ENCODE measurements at places on chromosomes 7 and 10. TPM values are rescaled to one million over a fixed set of nuclear protein-coding genes. Genes with fewer than 3 reads are reported as not detected.

GRCh38 chr7:71477441-71477840 lies 345.5 kb downstream of the GALNT17 start:
- no peaks in the 10 kb centered on the region for H3K27me3 ChIP-seq
- H3K4me1 ChIP-seq, result no peaks in the 10 kb centered on the region
- H3K36me3 ChIP-seq, result no peaks in the 10 kb centered on the region
- no peak for DNase-seq
- no peak overlapping the region for H3K4me3 ChIP-seq
- no peak overlapping the region for H3K27ac ChIP-seq

DNA sequence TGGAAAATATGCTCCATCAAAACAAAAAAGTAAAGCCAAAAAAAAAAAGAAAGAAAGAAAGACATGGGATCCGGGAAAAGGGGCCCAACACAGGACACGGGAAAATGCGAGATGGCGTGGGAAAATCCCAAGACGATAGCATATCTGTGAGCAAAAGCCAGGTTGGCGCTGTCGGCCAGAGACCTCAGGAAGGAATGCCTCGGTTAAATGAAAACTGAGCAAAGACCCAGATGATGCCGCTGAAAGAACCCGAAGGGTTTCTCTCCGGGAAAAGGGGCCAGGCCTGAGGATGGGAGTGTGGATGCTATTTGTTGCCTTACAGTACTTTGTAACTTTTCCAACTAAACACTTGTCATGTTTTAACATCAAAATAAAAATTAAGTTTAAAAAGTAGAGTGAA lies 49.5 kb upstream of the PPP2R2D start:
- H3K36me3 ChIP-seq, result no peaks in the 10 kb centered on the region
- H3K4me3 ChIP-seq, result no peak overlapping the region
- peaks cover 37% of the 10 kb centered on the region for H3K27me3 ChIP-seq
- no peak overlapping the region for H3K27ac ChIP-seq
- DNase-seq, result no peak

DNA sequence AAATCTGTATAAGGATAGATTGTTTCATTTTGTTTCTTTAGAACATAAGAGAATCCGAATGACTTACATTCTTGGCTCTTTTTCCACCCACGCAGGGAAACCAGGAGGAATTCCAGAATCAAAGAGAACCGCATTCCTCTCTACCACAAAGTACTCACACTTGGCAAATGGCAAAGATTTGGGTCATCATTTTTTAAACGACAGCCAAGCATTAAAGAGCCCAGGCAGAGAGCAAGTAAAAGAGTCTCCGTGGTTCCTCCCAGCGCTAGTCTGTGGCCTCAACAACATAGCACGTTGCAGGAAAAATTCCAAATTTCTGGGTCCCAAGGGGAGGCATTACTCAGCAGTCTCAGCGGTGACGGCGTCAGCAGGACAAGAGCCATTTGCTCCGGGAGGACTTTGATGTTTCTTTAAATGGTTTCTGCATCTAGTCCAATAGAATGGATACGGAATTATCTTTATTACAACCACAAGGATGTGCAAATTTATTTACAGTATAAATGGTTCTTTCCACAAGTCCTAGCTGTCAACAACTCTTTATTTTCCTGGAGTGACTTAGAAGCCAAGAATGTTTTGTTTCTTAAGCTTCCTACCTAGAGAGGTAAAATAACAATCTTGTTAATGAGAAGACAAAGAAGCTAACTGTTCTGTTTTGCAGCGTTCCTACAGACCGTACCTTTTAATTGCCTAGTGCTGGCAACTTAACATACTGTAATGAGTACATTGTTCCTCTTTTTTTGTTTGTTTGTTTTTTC lies 232.5 kb downstream of the SKIDA1 start:
- H3K27ac ChIP-seq, result peak overlapping the region; percentile 48
- peak; percentile 62 for DNase-seq
- H3K36me3 ChIP-seq, result no peaks in the 10 kb centered on the region
- peak overlapping the region; percentile 56 for H3K4me3 ChIP-seq

- no peak overlapping the region for H3K27ac ChIP-seq
- H3K27me3 ChIP-seq, result peaks cover 86% of the 10 kb centered on the region
- peaks cover 3% of the 10 kb centered on the region for H3K36me3 ChIP-seq
- no peaks in the 10 kb centered on the region for H3K4me1 ChIP-seq
These were observed 21.3 kb upstream of the ZNF467 start for GRCh38 chr7:149794661-149795060.

GRCh38 chr7:100582650-100583049 lies 3.3 kb downstream of the LRCH4 start:
- peaks cover 25% of the 10 kb centered on the region for H3K36me3 ChIP-seq
- H3K4me3 ChIP-seq, result no peak overlapping the region
- H3K4me1 ChIP-seq, result peaks cover 14% of the 10 kb centered on the region
- H3K27me3 ChIP-seq, result no peaks in the 10 kb centered on the region
- no peak overlapping the region for H3K27ac ChIP-seq

Gene AS3MT
- total RNA-seq, result 0.35 TPM

Gene NPTX2
- total RNA-seq, result not detected

DNA sequence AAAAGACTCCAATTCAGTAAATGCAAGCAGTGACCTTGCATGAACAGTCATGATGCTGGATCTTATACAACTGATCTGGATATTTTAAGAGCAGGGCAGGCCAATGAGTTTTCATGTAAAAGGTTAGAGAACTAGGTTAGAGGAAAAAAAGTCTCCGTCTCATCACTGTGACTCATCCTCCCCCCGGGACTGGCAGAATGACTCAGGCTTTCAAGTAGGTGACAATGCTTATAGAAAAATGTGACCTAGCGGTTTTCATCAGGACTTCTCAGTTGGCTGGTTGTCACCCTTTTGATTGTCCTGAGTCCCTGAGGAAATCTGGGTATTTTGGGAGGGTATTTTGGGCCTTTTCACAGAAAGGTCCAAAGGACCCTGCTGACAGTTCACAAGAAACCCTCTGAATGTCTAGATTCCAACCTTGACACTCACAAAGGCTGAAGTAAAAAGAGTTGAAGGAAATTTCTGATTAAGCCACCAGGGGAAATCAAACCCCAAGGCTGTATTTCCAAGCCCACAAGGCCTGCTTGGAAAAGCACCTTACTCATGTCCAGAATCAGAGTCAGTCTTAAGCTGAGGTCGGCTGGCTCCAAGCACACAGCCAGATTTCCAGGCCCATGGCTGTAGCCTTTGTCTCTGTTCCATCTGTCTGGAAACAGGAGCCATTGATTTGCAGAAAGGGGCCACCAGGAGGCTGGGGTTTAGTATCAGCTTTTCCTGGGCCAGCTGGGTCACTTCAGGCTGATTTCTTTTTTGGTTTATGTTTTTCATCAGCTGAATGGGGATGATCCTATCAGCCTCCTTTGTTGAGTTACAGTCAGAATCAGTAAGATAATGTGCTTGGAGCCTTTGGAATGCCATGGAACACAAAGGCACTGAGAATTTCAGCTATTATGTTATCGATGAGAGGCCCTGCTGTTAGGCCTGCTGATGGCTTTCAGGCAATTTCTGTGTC lies 226.4 kb upstream of the HABP2 start:
- H3K27ac ChIP-seq, result no peak overlapping the region
- no peak overlapping the region for H3K4me3 ChIP-seq
- H3K36me3 ChIP-seq, result no peaks in the 10 kb centered on the region
- DNase-seq, result peak; percentile 34
- H3K4me1 ChIP-seq, result no peaks in the 10 kb centered on the region

- no peak for DNase-seq
- H3K4me1 ChIP-seq, result no peaks in the 10 kb centered on the region
- no peaks in the 10 kb centered on the region for H3K27me3 ChIP-seq
These were observed 26.0 kb downstream of the GSDME start for GRCh38 chr7:24731313-24731712.

- no peak overlapping the region for H3K27ac ChIP-seq
- H3K4me3 ChIP-seq, result no peak overlapping the region
- H3K27me3 ChIP-seq, result peaks cover 2% of the 10 kb centered on the region
- H3K36me3 ChIP-seq, result peaks cover 14% of the 10 kb centered on the region
- no peak for DNase-seq
- no peaks in the 10 kb centered on the region for H3K4me1 ChIP-seq
These were observed 8.9 kb upstream of the ZNF777 start for GRCh38 chr7:149469806-149470205.

- H3K27me3 ChIP-seq, result no peaks in the 10 kb centered on the region
- no peaks in the 10 kb centered on the region for H3K36me3 ChIP-seq
- no peak overlapping the region for H3K4me3 ChIP-seq
- H3K27ac ChIP-seq, result no peak overlapping the region
These were observed 18.0 kb upstream of the FGL2 start for GRCh38 chr7:77217474-77218185.

GRCh38 chr7:52017802-52018679 lies 701.4 kb upstream of the COBL start:
- no peak overlapping the region for H3K27ac ChIP-seq
- H3K4me3 ChIP-seq, result peak overlapping the region; percentile 42
- no peaks in the 10 kb centered on the region for H3K4me1 ChIP-seq
- DNase-seq, result peak; percentile 69
- no peaks in the 10 kb centered on the region for H3K36me3 ChIP-seq
- H3K27me3 ChIP-seq, result no peaks in the 10 kb centered on the region

DNA sequence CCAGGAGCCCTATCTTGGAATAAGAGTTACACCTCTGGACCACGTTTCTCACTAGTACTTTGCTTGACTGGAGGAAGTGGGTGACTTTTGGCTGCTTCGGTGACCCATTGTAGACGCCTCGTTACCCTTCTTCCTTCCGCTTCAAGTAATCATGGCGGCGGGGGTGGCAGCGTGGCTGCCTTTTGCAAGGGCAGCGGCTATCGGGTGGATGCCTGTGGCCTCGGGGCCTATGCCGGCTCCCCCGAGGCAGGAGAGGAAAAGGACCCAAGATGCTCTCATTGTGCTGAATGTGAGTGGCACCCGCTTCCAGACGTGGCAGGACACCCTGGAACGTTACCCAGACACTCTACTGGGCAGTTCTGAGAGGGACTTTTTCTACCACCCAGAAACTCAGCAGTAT lies 1.5 kb downstream of the KCND2 start:
- no peaks in the 10 kb centered on the region for H3K4me1 ChIP-seq
- DNase-seq, result no peak
- peaks cover 17% of the 10 kb centered on the region for H3K36me3 ChIP-seq

GRCh38 chr10:127408733-127409132 lies 140.4 kb upstream of the NPS start:
- H3K36me3 ChIP-seq, result no peaks in the 10 kb centered on the region
- DNase-seq, result no peak
- H3K4me1 ChIP-seq, result no peaks in the 10 kb centered on the region
- no peaks in the 10 kb centered on the region for H3K27me3 ChIP-seq
- H3K4me3 ChIP-seq, result no peak overlapping the region

- H3K4me3 ChIP-seq, result no peak overlapping the region
- no peaks in the 10 kb centered on the region for H3K4me1 ChIP-seq
- no peak overlapping the region for H3K27ac ChIP-seq
- no peak for DNase-seq
- H3K36me3 ChIP-seq, result peaks cover 5% of the 10 kb centered on the region
- no peaks in the 10 kb centered on the region for H3K27me3 ChIP-seq
These were observed 22.7 kb downstream of the EXOC4 start for GRCh38 chr7:133275446-133276095.

DNA sequence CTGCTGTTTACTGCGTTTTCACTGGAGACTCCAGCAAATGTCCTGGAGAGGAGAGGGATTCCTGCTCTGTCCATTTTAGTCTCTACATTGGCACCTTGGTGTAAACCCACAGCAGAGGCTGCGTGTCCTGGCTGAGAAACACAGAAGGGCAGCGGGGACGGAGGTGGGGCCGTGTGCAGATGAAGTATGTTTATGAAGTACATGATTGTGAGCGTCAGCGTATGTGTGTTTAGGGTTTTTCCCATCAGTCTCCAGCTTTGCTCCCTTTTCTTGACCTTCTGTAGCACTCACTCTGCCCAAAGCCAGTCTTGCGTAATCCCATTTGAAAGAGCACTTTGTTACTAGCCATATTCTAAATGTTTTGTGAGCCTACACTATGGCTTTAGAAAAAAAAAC lies 750.7 kb upstream of the SORCS1 start:
- no peaks in the 10 kb centered on the region for H3K36me3 ChIP-seq
- H3K27me3 ChIP-seq, result no peaks in the 10 kb centered on the region
- H3K4me3 ChIP-seq, result no peak overlapping the region
- no peak overlapping the region for H3K27ac ChIP-seq
- no peaks in the 10 kb centered on the region for H3K4me1 ChIP-seq
- DNase-seq, result no peak

GRCh38 chr7:135109562-135109961 lies 38.3 kb upstream of the TMEM140 start:
- no peaks in the 10 kb centered on the region for H3K36me3 ChIP-seq
- DNase-seq, result no peak
- no peaks in the 10 kb centered on the region for H3K4me1 ChIP-seq

Gene STRIP2
- 10.1 TPM for total RNA-seq

Gene OIT3
- 1.4 TPM for total RNA-seq

DNA sequence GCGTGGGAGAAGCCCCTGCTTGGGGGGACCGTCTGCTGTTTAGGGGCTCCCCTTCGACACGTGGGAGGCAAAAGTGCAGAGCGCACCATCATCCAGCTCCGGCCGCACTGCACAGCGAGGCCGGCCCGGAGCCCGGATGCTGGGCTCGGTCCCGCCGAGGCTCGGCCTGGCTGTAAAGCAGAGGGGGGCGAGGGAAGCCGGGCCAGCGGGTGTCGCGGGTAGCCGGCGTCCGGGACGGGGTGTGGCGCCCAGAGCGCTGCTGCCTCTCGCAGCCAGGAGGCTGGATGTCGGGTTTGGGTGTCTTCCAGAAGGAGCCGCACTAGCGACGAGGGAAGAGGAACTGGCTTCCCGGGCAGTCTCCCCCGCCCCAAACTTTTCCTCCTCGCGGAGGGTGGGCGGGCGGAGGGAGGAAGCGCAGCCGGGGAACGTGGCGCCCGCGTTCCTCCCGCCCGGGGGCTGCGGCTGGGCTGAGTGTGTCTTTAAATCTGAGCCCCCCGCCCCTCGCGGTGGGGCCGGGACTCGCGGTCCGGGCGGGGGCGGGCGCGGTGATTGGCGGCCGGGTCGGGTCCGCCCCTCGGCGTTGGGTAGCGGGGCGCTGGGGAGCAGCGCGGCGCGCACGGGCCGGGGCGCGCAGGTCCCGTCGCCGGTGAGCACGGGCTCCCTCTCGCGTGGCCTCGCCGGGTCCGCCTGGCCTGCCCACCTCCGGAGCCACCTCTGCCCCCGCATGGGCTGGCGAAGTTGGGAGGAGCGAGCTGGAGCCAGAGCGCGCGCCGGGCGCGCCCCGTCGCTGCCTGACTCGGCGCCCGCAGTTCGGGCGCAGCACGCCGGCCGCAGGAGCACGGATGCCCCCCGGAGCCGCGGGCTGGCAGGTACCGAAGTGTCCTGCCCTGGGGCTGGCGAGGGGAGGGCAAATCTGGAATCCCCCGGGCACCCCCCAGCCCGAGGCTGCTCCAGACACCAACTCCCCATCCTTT lies at the start of gene PALD1:
Gene PALD1, plus strand, starts transcription at position 577 of the 974 bp plus-strand sequence. CDS start 47,185 bp downstream, outside the sequence.
- peak within 1 kb of the TSS; percentile 81 for H3K4me3 ChIP-seq
- peak; percentile 51 for DNase-seq
- peak within 1 kb of the TSS; percentile 80 for H3K27ac ChIP-seq
- H3K36me3 ChIP-seq, result peaks cover 12% of the 10 kb centered on the region
- peaks cover 23% of the 10 kb centered on the region for H3K4me1 ChIP-seq

Gene ATG9B
- total RNA-seq, result 7.9 TPM

- peaks cover 59% of the 10 kb centered on the region for H3K36me3 ChIP-seq
- H3K4me3 ChIP-seq, result peak overlapping the region; percentile 100
- H3K27ac ChIP-seq, result no peak overlapping the region
- DNase-seq, result no peak
These were observed 222.3 kb upstream of the MKLN1 start for GRCh38 chr7:131105294-131105798.
